ENCODE measurements at places on chromosomes 13 and 19.

- no peak for DNase-seq
Measured at GRCh38 chr19:58170860-58171259, 12.0 kb upstream of the ZNF274 start.

DNA sequence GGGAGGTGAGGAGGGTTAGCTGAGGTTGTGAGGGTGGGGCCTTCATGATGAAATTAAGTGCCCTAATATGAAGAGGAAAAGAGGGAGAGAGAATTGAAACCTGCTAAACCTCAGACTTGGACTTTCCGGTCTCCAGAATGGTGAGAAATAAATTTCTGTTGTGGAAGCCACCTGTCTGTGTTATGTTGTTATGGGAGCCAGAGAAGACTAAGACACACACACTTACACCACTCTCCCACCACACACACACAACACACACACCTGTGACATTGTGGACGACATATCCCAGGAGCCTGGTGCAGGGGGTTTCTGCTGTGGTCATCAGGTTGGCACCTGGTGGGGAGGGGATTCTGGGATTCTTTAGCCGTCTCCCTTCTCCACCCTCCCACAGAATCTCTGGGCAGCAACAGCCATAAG lies 14.0 kb downstream of the KLK4 start:
- DNase-seq, result no peak

DNA sequence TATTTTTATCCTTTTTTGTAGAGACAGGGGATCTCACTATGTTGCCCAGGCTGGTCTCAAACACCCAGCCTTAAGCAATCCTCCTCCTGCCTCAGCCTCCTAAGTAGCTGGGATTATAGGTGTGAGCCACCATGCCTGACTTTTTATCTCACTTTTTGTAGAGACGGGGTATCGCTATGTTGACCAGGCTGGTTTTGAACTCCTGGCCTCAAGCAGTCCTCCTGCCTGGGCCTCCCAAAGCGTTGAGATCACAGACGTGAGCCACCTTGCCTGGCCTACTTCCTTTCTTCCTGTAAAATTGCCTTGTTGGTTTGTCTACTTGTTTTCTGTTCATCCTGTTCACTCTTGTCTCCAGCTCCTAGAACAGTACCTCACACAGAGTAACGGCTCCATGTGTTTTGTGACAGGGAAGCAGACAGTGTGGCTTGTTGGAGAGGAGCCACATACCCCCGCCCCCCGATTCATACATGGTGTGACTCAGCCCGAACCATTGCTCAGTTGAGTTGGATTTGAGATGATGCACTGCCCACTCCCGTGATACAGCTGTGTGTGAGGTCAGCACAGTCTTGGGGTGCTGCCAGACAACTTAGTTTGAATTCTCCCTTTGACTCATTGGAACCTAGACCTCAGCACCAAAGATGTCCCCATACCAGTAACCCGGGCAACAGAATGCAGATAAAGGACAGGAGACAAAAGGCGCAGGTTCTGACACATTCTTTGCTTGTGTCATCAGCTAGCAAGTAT lies 34.2 kb downstream of the GPR42 start:
- DNase-seq, result no peak

- DNase-seq, result no peak
Measured at GRCh38 chr19:18710996-18711751, 27.7 kb downstream of the CRTC1 start.

- DNase-seq, result no peak
Measured at GRCh38 chr13:35672611-35673010, 196.1 kb upstream of the MAB21L1 start.

DNA sequence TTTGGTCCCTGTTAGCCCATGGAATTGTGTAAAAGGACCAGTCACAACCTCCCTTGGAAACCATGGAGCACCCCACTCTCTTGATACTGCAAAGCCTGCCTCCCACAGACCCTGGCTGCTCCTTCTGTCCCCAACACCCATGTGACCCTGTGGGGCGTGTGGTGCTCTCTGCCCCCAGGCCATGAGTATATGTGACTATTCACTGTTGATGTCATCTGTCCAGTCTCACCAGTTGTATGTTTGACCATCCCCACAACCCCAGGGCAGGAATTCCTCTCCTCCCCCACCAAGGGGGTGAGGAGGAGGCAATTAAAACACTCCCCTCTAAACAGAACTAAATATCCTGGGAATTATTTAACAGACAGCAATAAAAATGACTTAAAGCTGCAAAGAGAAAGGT lies 35.2 kb downstream of the KCTD15 start:
- no peak for DNase-seq

DNA sequence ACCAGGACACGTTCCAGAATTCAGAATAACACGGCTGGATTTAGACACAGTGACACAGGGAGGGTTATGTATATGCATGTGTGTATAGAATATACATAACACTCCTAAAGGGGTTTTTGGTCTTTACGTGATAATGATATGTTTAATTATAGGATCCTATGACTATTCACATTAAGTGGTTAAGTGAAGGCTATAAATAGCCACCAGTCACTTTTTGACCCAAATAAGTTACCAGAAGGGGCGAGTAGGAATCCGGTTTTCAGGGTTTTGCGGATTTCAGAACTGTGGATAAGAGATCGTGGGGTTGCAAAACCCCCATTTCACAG lies 6.9 kb downstream of the ANGPTL6 start:
- DNase-seq, result no peak

DNA sequence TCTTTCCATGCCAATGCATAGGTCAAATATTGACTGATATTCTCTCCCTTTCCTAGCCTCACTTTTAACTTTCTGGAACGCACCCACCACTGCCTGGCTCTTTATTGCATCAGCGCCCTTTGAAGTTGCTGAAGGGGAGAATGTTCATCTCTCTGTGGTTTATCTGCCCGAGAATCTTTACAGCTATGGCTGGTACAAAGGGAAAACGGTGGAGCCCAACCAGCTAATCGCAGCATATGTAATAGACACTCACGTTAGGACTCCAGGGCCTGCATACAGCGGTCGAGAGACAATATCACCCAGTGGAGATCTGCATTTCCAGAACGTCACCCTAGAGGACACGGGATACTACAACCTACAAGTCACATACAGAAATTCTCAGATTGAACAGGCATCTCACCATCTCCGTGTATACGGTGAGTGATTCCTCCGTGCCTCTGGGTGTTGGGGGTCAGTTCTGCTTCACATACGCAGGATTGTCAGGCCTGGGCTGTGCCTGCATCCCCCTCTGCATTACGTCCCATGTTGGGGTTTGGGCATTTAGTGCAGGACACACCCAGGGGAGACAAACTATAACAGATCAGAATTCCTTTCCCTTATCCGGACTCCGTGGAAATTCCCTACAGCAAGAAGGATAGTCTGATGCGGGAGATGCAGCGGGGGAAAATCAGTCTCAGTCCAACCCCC lies 1.3 kb downstream of the CEACAM21 start:
- no peak for DNase-seq

DNA sequence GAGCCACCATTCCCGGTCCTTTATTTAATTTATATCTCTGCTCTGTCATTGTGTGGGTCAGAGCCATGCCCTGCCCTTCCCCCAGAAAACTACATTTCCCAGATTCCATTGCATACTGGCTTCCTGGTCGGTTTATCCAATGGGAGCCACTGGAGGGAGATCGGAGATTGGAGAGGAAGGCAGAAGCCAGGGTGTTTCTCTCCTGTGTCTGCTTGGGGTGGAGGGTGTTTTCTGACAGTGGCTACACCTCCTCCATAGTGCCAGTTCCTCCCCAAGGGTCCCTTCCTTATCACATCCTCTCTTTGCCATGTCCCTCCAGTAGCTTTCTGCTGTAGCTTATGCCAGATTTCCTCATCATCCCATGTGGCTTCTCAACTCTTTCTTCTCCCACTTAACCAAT lies 19.0 kb downstream of the OLFM2 start:
- DNase-seq, result no peak

DNA sequence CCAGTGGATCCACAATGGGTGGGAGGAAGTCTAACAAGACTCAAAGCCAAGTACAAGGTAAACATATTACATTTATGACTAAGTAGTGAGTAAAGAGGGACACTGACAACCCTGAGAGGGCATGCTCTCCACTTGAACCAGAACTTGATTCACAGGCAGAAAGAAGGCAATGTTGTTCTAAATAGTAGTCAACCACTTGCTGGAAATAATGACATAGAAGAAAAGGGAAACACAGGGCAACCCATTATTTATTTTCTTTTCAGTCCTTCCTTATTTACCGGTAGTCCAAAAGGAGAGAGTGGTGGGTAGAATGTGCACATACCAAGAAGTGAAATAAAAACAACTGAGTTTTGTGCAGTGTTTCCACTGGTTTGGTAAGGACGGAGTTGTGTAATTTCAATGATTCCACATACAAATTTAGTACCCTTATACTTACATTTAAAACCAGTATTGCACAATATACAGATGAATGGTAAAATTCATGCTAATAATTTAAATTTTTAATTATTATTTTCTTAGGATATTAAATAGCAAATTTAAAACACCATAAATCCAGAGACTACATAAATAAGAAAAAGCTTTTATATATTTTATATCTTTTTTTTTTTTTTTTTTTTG lies 65.9 kb downstream of the ENOX1 start:
- no peak for DNase-seq

DNA sequence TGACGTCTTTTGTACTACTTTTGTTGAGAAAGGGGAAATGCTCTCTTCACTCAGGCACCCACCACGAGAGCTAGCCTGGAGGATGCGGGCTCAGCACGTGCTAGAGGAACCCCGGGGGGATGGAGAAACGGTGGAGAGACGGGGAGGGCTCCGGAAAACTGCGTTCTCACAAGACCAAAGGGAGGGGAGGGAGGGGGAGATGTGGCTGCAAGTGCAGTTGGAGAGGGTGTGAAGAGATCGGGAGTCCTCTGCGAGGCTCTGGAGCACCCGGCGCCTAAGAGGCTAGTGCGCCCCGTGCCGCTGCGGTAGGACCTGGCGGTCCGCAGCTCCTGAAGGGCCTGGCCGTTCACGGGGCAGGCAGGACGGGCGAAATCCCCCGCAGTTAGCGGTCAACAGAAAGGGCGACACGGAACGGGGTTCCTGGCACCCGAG lies 43.4 kb upstream of the XPO4 start:
- no peak for DNase-seq

GRCh38 chr19:2050349-2050990 lies 574 bp downstream of the MKNK2 start:
- no peak for DNase-seq

- no peak for DNase-seq
Measured at GRCh38 chr13:83761631-83762030, 120.6 kb downstream of the SLITRK1 start.

DNA sequence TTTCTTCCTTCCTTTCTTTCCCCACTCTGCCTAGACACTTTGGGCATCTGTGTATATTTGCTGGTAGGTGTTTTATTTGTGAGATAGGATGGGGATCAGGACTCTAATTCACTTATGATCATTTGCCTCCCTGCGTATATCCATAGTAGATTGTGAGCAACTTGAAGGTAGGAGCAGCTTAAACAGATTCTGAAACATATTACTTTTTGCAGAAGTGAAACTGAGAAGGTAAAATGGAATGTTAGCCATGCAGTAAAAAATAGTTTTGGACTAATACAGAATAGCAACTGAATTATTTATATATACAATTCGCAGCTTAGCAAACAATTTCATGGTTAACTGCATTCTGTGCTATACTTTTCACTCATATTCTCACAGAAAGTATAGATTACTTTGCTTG lies 38.7 kb downstream of the RNF6 start:
- DNase-seq, result no peak

- DNase-seq, result no peak
Measured at GRCh38 chr13:36163809-36164308, 32.7 kb upstream of the DCLK1 start.

DNA sequence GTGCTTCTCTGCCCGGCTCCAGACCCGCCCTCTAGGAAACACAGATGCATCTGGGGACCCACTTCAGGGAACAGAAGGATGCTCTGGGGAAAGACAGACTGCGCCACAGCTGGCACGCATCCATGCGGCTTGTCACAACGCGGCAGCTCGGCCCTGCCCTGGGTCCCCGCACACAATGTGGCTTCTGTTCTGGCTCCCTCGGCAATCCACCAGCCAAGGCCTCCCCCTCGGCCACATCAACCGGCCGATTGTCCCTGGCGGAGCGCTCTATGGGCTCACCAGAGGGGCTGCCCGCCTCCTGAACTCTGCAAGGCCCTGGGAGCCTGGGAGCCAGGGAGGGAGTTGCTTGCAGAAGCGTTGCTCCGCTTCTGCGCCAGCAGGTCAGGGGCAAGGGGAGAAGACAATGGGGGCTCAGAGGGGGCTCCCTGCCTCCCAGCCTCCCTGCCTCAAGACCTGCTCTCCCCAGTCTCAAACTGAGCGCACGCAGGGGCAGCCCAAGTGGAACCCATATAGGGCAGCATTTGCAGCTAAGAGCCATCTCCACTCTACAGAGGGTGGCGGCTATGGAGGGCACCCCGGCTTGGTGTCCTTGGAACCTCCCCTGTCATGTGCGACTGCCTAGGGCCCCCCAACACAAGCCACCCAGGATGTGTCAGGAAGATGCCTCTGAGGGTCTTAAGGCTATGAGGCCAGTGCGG lies 37.9 kb downstream of the MLLT1 start:
- DNase-seq, result no peak

DNA sequence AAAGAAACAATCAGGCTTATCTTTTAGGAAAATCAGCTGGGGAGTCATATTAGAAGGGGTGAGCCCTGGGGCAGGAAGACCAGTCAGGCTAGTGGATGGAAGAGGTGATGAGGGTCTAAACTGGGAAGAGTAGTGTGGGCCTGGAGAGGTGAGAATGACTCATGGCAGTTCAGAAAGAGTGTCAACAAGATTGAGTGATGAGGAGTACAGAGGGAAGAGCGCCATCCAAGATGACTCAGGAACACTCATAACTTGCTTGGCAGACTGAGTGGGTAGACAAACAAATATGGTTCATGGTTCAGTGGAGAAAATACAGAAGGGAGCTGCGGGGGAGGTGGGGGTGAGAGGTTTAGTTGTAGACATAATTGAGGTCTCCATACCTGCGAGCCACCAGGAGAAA lies 17.3 kb upstream of the CLDN10 start:
- no peak for DNase-seq

- no peak for DNase-seq
Measured at GRCh38 chr13:90867336-90867683, 480.2 kb upstream of the MIR17HG start.

DNA sequence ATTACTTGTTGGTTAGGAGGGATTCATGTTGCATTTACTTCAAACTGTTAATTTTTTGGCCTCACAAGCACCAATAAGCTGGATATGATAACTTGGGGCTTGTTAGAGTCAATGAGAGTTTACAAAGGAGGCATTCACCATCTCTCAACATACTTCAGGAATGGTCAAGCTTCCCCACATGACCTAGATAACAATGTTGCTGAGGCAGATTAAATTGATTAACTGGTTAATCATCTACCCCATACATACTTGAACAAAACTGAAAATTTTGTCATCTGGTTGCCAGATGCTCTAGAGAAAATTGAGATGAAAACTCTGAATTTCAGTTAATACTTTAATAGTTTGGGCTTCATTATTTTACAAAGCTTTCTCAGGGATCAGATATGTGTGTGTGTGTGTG lies 43.0 kb upstream of the UBL3 start:
- no peak for DNase-seq
